Activated naive CD8-positive, alpha-beta T cell treated with anti-CD3 and anti-CD28 coated beads for 36 hours (primary cell): ENCODE measurements at places on chromosomes 16 and 17.

- DNase-seq = no peak
Measured at GRCh38 chr16:47448830-47449575, 11.9 kb downstream of the ITFG1 start.

DNA sequence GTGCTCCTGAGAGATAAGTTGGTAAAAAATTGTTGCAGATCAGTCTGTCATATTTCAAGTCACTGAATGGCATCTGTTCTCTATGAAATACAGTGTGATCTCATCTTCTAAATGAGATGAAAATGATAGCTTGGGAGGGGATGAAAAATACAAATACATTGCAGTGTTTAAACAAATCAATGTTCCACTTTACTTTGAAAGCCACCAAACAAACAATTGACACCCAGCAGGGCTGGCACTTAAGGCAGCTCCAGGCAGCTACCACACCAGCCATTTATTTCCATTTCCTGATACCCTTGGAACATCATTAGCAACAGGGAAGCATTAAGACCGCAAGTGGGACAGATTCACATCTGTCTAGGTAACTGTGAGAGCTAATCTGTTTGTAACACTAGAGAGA is 827.6 kb upstream of the KIF2B start:
- no peak for DNase-seq

DNA sequence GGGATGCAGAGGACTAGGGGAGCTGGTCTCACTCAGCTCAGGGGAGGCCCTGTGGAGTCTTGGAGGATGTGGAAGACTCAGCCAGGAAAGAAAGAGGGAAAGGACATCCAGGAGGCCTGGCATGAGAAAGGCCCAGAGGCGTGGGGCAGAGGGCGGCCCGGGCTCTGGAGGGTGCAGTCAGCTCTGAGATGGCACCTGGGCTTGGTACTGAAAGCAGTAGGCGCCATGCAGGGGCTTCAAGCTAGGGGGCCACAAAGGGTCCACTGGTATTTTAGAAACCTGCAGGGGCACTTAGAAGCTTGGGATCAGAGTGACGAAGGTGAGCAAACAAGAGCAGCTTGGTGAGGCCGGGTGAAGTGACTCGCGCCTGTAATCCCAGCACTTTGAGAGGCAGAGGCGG is 5.6 kb downstream of the FAM171A2 start:
- DNase-seq = no peak

DNA sequence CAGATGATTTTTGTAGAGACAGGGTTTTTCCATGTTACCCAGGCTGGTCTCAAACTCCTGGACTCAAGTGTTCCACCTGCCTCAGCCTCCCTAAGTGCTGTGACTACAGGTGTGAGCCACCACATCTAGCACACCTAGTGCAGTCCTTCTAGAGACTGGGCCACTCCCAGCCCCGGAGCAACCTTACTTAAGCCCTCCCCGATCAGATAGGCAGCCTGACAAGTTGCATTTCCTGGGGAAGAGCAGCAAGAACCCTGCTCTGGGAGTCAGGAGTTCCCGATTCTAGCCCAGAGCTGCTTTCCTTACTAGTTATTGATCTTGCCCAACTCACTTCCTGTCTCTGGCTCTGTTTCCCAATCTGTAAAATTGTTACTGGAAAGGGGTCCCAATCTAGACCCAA is 7.0 kb upstream of the NAGLU start:
- no peak for DNase-seq

GRCh38 chr16:11474617-11475291 is 112.0 kb downstream of the LITAF start:
- DNase-seq = no peak

GRCh38 chr16:83878838-83879237 is 20.1 kb upstream of the MLYCD start:
- DNase-seq = no peak

DNA sequence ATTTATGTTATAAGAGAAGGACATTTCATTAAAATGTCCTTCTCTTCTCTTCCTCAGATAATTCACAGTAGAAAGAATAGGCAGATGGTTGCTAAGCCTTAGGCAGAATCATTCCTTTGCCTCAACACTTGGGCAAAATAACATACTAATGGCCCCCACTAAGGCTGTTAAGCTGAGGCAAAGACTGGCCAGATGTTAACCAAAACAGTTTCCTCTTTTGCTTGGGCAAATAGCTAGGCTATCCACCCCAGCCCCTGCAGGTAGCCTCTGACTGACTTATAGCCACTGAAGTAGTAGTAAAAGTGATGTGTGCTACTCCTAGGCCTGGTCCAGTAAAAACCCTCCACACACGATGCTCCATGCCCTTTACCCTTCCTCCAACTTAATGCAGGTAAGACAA is 55.2 kb downstream of the SPAG9 start:
- DNase-seq = no peak

DNA sequence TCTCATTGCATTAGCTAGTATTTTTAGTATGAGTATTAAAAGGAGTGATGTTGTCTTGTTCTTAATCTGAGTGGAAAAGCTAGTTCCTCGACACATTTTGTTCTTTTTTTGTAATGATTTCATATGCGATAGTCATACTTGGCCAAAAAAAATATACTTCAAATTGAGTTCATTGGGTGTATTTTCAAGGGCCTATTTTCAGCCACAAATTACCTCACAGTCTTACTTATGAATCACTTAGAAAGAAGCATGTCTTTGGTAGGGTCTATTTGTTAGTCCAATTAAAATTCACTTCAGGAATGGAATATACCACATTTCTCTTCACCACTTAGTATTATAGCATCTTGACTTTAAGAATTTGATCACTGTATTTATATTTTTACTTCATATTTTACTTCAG is 337.2 kb downstream of the CDH11 start:
- DNase-seq = no peak

DNA sequence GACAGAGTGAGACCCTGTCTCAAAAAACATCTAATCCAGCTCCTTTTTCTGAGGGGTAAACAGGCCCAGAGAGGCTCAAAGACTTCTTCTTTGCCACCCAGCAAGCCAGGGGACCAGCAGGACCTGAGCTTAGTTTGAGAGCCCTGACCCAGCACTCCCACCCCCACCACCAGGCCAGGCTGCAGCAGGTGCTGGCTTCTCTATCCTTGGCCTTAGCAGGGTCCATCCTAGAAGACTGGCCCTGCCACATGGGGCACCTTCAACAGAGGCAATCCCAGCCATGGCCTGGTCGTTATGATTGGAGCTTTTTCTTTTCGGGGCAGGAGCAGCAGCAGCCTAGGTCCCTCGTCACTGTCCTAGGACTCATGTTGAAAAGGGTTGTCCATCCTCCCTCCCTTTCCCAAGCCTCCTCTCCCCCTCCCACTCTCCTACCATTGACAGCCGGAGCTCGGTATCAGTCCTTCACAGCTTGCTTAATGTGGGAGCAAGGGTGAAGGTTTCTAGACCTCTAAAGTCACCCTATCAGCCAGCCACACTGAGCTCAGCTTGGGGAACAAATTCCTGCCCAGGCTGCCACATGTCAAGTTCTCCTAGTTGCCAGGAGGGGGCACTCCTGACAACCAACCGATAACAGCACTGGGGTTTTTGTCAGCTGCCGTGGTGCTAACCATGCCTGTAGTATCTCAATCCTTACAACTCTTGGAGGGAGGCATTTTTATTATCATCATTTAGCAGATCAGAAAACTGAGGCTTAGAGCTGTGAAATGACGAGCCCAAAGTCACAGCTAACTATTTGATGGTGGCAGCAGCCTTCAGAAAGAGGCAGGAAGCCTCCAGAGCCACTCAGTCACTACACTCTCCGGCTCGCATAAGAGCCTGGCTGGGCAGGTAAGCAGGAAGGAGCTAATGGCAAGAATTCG is 11.2 kb downstream of the MRPL27 start:
- peak; percentile 48 for DNase-seq

DNA sequence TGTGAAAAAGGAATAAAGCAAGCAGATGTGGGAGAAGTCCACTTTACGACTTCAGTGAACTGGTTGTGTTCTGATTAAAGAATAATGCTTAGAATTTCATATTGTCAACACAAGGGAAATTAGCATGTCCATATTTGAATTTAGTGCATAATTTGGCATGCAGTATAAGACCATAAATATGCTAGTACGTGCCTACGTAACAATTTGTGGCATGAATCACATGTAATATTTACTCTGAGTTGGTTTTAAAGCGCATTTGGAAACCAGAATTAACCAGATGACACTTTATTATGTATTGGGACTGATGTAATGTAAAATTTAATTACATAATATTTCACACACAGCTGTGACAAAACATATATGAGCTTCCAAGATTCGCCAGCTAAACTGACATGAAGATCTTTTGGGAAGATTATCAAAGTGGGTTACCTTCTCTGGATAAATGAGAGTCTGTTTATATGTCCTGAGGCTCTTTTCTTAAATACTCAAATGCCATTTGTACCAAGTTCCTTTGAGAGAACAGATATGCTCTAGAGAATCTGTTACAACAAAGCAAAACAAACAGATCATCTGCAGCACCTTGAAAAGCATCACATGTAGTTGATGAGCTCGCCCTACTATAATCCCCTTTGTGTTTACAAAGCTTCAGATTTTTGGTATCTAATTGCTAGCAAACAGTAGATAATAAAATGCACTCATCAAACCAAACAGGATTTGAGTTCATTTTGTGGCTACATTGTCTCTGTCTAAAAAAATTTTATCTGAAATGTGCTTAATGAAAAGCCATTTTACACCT is 1468.6 kb downstream of the CDH11 start:
- DNase-seq = no peak

DNA sequence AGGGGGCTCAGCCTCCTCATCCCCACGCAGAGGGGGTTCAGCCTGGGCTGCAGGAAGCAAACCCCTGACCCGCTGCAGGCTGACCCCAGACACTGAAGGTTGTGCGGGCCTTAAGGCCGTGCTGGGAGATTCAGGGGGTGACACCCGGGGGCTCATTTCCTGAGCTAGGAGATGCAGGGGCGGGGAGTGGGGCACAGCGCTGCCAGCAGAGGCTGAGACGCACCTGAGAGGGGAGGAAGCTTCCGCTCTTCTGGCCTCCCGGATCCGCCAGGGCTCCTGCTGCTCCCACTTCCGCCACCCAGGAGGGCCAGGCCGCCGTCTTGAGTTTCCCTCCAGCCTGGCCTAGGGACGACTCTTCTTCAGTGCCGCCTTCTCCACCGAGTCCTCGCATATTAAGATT is 173.2 kb upstream of the FOXF1 start:
- no peak for DNase-seq

DNA sequence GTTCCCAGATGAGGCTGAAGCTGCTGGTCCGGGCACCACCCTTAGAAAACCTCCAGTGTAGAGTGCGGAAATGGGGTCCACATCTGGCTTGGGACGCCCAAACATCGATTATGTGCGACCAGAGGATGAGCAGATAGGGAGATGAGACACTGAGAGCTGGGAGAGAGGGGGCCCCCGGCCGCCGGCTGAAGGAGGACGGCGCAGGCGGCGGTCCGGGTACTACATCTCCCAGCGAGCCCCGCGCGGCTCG is 182 bp upstream of the SPECC1 start:
- no peak for DNase-seq

GRCh38 chr16:23852794-23853562 is 17.2 kb downstream of the PRKCB start:
- DNase-seq = no peak

DNA sequence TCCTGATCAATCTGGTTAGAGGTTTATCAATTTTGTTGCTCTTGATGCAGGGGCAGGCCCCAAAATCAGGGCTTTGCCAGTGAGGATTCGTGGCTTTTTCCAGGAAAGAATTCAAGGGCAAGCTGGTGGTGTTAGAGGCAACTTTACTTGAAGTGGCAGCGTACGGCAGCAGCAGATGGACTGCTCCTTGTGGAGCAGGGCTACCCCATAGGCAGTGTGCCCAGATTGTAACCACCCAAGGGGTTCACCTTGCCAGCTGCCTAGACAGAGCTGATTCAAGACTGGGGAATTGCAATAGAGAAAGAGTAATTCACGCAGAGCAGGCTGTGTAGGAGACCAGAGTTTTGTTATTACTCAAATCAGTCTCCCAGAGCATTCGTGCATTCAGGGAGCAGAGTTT is 16.7 kb downstream of the DRC7 start:
- DNase-seq = no peak

DNA sequence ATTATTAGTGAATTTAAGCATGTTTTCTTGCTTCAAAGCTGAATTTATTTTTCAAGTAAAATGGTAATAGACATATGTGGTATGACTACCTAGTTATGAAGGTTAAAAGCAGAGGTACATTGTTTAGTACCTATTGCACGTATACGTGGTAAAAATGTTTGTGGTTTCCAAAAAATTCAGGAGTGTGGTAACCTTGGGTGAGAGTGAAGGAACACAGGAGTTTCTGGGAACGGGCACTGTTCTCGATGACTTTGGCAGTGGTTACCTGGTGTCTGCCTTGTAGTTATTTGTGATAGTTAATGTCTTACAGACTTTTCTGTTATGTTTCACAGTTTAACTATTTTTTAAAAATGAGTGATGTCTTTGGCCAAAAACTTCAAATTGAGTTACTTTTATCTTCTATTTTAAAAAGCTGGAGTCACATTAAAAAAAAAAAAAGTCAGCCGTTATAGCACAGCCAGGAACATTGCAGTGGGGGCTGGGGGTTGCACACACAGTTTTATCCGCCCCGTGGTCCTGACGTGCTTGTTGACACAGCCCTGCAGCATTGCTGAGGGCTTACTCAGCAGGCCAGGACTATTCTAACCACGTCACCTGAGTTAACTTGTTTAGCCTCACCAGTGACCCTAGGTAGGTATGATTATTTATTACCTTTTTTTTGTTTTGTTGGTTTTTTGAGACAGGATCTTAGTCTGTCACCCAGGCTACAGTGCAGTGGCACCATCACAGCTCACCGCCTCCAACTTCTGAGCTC is 10.9 kb downstream of the JPT2 start:
- DNase-seq = no peak

GRCh38 chr17:37273409-37274051 is 102.3 kb upstream of the C17orf78 start:
- no peak for DNase-seq

DNA sequence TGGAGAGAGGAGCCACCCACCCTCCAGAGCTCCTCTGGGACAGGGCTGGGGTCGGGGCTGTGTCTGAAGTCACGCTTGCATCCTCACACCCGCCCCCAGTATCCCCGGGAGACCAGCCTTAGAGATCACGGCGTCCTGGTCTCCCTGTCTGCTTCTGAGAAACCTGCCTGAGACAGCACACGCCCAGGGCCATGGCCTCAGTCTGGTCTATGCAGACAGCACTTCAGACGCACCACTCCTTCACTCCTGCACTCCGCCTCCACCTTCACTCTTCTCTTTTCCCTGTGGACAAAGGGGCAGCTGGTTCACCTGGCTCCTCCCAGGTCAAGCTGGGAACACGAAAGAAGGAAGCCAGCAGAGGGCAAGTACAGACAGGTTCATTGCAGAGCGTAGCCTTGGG is 248.0 kb upstream of the GSE1 start:
- DNase-seq = no peak

DNA sequence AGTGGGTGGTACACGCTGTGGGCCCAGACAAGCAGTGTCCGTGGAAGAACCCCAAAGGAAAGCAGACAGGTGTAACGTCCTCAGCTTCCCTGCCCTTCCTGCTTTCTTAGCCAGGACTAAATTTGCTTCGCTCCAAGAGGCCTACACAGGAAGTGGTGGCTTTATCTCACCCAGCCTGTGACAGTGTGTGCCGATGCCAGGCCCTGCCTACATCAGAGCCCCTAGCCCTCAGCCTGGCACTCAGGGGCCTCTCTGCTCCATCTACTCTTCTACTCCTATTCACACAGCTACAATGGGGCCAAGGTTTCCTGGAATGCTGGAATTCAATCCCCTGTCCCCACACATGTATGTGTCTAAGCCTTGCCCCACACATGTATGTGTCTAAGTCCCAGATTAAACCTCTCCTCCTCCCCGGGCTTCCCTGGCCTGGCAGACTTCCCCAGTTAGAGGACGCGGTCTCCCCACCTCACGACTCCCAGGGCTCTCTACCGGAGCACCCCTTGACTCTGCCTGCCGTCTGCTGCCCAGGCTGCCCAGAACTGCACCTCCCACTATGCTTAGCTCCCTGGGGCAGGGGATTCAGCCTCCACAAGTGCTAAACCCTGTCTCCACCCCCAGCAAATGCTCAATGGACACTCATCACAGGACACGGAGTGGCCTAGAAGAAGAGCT is 8.2 kb downstream of the PGAP3 start:
- DNase-seq = no peak
